ENCODE measurements at places on chromosomes 5 and 9.

GRCh38 chr9:133589454-133590227 lies 19.5 kb downstream of the FAM163B start:
- no peak for DNase-seq

DNA sequence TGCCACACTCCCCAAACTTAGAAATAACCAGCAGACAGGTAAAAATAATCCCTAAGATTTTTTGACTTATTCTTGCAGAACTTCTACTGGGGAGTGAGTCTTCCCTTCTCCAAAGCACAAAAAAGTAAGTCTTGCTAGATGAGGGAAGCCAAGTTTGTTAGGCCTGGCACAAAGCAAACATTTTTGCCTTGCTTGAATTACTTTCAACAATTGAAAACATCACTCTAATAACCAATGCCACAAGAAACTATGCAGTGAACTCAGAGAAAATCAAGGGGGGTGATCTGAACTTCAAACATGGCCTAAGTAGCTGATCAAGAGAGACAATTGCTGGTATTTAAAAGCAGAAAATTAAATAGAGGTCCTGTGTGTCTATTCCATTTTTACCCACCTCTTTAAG lies 123.6 kb upstream of the SLC1A3 start:
- DNase-seq, result no peak

DNA sequence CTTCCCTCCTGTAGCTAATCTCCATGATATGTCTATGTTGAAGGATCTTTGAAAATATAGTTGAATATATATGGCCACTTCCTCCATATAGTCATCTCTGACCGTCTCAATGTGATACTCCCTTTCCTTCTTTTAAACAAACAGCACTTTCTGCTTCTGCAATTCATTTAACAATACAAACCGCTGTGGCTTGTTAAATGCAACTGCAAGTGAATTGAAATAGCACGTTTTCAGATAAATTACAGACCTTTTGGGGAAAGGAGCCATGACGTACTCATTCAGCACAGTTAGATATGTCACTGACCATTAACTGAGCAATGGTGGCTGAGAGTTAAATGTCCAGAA lies 82.5 kb downstream of the FBXO38 start:
- no peak for DNase-seq

DNA sequence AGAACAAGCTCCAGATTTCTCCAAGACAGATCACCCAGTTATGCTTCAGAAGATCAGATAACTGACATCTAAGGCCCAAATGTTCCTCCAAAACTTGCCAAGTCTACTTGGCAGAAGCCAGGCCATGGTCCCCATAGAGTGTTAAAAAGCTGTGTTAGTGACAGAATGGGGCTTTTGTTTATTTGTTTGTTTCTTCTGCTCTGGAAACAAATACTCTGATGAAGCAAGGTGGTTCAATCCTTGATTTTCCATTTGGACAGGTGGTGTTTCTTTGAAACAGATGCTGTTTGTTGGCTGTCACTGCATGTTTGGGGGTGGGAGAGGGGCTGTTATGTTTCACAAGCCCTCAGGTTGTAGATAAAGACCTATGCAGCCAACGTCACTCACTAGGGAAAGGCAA lies 264.0 kb downstream of the FAM114A2 start:
- DNase-seq, result no peak

DNA sequence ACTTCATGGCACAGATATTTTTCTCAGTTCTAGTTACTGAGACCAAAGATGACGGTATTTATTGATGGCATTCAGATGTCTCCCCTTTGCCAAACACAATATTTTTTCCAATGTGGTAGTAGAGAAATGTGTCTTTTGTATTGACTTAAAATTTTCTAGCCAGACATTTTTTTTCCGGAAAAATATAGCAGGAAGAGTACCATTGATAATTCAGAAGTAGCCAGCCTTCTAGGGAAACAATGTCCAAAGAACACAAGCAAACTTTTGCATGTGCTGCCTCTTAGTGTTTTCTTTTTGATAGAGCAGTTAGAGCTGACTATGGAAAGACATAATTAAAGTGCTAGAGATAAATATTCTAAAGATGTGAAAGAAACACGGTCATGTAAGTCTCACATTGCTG lies 231.4 kb downstream of the MARCHF11 start:
- no peak for DNase-seq

- no peak for DNase-seq
Measured at GRCh38 chr9:26781906-26782305, 110.7 kb downstream of the CAAP1 start.

- no peak for DNase-seq
Measured at GRCh38 chr9:69317081-69317480, 7.9 kb upstream of the ENTREP1 start.

DNA sequence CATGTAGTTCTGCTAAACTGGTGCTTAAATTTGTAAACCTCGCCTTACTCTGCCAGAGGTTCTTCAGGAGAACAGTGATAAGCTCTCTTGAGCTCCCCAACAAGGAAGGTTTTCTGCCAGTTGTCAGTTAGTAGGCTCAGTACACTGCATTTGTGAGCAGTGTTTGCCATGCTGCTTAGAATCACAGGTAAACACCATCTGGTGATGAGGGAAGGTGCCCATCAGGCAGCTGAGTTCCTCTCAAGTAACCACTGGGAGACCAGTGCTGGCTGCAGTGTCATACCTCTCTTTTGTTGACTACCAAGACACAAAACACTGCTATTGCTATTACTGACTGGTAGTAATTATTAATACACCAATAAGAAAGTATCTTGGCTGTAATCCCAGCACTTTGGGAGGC lies 186.2 kb upstream of the OTULINL start:
- DNase-seq, result no peak

GRCh38 chr5:15074651-15075050 lies 203.1 kb upstream of the ANKH start:
- no peak for DNase-seq
